ENCODE measurements at places on chromosomes 1 and 21.

GRCh38 chr1:3120140-3120539, 51.1 kb downstream of the PRDM16 start:
- DNase-seq = no peak

DNA sequence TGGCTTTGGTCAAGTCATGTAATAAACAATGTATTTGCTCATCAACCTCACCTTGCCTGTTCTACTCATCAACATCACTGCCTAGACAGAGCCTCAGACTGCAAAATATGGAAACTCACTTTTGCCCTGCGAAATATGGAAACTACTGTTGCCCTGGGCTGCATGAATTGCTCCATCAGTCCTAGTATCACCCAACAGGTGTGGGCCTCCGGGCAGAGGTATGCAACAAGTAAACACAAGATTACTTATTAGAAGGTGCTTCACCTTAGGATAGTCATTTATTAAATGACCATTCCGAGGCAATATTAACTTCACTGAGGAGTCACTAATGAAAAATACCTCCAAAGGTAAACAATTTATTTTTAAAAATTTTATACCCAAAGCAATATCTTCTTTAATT, 286.7 kb downstream of the BACH1 start:
- DNase-seq = no peak

GRCh38 chr1:159815926-159816325, 10.7 kb upstream of the SLAMF8 start:
- DNase-seq = no peak

DNA sequence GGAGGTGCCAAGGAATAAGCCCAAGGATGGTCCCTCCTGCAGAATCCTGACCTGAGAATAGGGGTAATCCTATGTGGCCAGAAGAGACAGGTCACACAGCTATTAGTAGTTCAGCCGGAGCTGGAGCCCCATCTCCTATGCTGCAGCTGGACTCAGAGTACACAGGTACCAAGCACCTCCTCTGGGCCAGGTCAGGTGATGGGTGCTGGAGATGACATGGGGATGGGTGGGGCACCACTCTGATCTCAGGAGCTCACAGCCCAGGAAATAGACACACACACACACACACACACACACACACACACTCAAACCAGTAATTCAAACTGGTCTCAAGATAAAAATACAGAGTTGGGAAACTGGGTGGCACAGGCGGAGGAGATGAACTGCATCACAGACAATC, 54.2 kb upstream of the SSBP3 start:
- no peak for DNase-seq

GRCh38 chr1:67484492-67484891, 54.3 kb upstream of the SERBP1 start:
- DNase-seq = no peak

DNA sequence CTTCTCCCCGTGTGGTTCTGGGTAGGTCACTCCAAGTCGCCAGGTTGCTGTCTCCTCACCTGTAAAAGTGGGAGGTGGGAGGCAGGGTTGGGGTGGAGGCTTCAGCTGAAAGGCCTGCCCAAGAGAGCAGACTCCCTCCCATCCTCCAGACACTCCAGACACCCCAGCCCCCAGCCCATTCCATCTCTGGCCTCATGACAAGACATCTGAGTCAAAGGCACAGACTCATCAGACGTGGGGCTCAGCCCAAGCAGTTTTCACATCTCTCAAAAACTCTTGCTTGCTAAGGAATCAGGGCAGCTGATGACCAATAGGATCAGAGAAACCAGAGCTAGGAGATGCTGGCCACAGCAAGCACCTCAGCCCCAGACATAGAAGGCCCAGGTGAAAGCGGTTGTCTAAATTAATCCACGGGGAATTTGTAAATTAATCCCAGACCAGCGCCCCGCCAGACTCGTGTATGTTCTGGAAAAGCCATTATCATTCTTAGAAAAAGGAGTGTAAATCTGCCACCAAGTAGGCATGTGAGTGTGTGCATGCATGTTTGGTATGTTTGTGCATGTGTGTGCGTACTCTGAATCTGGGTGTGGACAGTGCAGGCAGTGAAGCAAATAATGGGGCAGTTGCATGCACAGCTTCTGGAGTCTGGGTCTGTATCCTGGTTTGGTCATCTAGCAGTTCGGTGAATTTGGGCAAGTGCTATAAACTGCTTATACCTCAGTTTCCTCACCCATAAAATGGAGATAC, 55.2 kb downstream of the KCND3 start:
- no peak for DNase-seq

DNA sequence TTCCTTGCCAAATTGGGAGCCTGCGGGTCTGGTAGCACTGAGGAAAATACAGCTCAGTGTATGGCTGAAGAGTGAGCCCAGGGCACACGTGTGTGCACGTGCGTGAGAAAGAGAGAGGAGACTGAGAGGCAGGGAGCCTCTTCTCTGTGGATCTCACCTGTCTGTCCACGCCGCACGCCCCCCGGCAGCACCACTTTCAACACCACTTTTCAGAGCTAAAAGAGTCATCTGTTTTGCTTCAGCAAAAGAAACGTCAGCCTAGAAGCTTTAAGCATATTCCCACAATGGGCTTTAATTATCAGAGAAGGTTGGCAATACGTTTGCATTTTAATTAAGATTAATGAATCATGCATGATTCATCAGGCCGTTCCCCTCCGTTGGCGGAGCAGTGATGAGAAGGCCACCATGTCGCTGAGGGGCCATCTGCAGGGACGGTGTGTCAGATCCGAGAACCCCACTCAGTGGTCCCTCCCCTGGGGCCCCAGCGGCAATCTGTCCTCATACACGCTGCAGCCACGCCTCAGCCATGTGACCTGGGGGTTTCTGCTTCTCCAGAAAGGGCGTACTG, 56.8 kb downstream of the SIK1 start:
- DNase-seq = no peak

DNA sequence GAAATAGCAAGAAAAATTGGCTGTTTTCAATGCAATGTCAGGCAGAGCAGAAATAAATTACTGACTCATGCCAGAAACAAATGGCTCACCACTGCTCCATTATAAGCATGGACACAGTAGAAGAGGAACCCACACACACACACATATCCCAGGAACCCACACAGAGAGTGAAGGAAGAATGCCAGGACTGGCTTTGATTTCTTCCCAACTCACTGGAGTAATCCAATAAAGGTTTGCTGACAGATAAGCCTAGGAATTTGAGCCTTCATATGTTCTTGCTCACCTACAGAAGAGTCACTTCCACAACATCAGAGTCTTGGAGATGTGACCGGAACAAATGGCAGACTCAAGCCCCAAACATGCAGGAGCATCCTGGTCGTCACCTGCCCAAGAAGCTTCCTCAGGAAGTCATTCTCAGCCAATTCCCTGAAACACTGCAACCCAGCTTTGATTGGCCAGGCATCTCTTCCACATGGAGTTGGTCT, 2.2 kb downstream of the SH3BP5L start:
- DNase-seq = no peak

DNA sequence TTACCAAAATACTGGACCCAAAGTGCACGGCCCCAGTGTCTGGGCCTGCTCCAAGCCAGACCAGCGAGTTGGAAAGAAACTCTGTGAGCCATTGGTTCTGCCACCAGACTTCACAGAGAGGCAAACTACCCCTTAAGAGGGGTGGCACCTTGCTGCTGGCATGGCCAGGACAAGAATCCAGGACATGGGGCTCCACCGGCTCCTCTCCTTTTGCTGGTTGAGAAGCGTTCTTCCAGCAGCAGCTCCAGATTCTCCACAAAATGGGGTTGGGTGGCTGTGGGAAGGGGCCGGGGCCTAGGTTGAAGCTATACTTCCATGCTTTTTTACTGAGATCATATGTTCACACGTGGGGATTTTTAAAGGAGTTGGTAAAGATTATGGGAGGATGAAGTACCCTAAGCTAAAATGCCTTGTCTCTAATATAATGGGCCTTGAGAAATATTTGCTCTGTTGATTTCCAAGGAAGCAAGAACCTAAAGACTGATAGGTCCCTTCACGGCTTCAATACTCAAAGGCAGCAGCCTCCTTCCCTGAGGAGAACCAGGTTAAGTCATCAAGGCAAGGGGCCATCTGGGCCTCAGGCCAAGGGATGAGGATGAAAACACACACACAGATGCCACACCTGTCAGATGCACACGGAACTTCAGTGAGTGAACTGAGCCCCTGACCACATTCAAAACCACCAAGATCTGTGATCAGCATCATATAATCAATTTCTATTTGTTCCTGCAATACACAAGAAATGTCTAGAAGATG, 3.1 kb downstream of the C1orf198 start:
- DNase-seq = no peak

GRCh38 chr1:209768354-209768774, 12.5 kb downstream of the TRAF3IP3 start:
- no peak for DNase-seq

DNA sequence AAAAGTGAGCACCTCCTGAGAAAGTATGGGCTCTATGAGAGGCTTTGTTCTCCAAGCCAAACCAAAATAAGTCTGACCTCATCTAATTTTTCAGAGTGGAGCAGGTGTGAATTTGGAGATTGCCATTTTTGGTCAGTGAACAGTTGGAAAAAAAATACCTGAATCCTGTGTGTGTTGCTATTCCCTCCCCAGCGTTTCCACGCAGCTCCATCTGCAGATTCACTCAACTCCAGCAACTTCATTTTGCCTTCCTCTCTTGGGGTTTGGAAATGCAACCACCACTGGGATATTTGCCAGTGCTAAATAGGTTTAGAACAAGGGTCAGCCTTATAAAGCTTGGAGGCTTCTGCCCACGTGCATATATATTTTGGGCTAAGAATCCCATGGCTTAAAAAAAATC, 11.2 kb downstream of the CASQ2 start:
- no peak for DNase-seq

- DNase-seq = no peak
Observed at GRCh38 chr1:37651803-37652202, 17.1 kb upstream of the RSPO1 start.

DNA sequence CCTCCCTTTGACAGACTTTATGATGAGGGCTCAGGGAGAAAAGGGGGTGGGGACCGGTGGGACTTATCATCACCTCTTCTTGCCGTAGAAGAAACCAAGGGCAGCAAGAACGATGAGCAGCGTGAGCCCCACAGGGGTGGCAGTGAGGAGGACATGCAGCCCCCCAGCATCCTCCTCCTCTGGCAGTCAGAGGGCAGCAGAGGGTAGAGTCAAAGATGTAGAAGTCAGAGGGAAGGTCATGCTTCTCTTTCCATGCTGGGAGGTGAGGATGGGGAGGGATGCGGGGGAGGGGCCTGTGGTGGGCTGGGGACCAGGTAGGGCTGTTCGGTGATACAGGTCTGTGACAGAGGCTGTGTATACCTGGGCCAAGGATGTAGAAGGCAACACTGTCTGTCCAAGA, 14.8 kb downstream of the INSRR start:
- no peak for DNase-seq

- DNase-seq = no peak
Observed at GRCh38 chr1:196877964-196878363, 9.9 kb upstream of the CFHR4 start.

- no peak for DNase-seq
Observed at GRCh38 chr1:201639826-201640225, 100.9 kb downstream of the NAV1 start.

DNA sequence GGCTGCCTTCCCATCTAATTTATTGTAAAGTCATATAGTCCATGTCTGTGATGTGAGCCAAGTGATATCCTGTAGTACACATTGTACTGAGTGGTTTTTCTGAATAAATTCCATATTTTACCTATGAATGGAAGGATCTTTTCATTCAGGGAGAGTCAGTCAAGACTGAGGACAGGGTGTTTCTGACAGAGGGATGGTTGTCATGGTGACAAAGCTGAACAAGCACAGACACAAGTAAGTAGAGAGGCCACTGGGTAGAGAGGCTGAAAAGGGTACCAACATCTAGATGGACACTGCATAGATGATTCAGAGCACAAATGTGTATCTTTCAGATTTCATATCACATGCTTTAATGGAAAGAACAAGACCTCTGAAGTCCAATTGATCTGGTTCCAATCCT, 22.6 kb upstream of the IL20 start:
- DNase-seq = no peak

DNA sequence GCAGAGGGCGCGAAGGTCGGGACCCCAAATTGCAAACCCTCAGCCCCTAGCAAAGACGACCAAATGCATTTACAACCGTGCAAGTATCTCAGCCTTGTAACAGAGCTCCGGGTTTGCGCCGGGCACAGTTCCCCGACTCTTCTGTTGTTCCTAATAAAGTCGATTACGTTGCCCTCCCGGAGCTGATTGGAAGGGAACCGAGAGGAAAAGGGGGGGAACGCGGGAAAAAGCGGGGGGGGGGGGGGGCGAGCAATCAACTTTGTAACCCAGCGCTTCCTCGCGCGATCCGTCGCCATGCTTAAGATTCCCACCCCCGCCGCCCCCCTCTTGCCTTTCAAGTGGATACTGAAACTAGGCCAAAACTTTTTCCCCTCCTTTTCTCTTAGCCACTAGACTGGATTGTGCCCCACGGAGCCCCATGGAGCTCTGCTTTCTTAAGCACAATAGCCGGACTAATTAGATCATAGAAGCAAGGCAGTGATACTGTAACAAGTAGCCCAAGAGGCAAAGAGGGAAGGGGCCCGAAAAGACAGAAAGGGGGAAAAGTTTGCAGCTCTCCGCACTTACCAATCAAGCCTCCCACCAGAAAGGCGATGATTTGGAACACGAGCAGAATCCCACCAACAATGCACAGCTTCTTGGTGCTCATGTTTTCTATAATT, 565 bp downstream of the WLS start:
- peak; percentile 13 for DNase-seq

GRCh38 chr1:94593611-94594010, 52.1 kb upstream of the F3 start:
- no peak for DNase-seq

DNA sequence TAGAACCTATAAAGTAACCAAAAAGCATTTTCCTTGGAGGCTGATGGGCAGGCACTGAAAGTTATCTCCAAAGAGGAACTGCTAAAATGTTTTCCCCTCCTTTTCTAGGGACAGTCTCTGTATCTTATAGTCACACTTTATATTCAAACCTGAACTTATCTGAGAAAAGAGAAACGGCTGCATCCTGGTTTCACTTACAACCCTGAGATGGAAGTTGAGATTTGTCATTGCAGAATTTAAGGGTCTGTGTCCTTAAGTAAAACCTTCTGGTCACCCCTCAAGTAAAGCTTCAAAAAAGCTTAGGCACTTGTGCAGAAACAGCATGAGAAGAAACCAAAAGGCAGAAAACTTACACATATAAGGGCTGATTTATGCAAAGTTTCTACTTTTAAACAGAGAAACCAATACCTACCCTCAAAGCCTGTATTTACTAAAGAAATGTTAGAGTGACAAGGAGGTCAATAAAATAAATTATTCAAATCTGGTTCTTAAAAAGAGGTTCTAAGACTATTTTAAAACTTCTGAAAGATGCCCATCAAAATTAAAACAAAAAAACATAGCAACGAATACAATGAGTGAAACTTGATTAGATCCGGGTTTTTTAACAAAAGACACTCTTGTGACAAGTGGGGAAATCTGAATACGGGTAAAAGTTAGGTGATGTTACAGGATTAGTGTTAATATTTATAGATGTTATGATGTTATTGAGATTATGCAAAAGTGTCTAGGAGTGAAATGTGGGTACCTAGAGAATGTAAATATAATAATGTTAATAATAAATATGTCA, 9.9 kb downstream of the CD58 start:
- no peak for DNase-seq

Data from NCI-H1048 (cell line).